Transverse colon (tissue), 4 donors: ENCODE measurements at places on chromosomes 5 and 9. TPM values are rescaled to one million over a fixed set of nuclear protein-coding genes. Genes with fewer than 3 reads are reported as not detected.

KIAA0825 gene
- total RNA-seq = 5.1 TPM

PCA3 gene
- 0.27 TPM for total RNA-seq

MCIDAS gene
- not detected for total RNA-seq

PCDHB11 gene
- 0.27 TPM for total RNA-seq

SPATA31C1 gene
- not detected for total RNA-seq

CDK5RAP2 gene
- 154 TPM for total RNA-seq

PCSK1 gene
- 2.5 TPM for total RNA-seq

PCDHGA8 gene
- 1.5 TPM for total RNA-seq

NR2F1-AS1 gene
- total RNA-seq = 3.7 TPM

TMOD1 gene
- 6.8 TPM for total RNA-seq

RFESD gene
- total RNA-seq = not detected

DND1 gene
- 3.0 TPM for total RNA-seq

SGCD gene
- total RNA-seq = 3.7 TPM

- H3K36me3 ChIP-seq = no peaks in the 10 kb centered on the region
- H3K27me3 ChIP-seq = no peaks in the 10 kb centered on the region
- peak; percentile 26 for DNase-seq
- peak overlapping the region; percentile 27 for H3K27ac ChIP-seq
Observed at GRCh38 chr5:57243286-57244137, 69.7 kb downstream of the GPBP1 start.

DNA sequence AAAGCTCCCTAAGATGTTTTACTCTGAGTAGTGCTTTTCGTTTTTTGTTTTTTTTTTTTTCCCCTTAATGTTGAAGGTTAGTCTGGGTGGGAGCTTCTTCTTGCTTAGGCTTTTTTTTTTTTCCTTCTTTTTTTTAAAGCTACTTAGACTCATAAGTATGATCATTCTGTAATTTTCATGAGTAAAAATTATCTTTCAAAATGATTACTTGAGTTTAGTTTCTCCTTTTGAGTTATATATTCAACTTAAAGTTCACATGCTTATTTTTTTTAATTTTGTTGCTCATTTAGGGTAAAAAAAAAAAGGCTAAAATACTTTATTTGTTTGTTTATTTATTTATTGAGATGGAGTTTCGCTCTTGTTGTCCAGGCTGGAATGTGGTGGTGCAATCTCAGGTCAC is 2.9 kb downstream of the RBM27 start:
- peaks cover 15% of the 10 kb centered on the region for H3K4me1 ChIP-seq
- no peak for DNase-seq
- H3K36me3 ChIP-seq = no peaks in the 10 kb centered on the region
- H3K4me3 ChIP-seq = no peak overlapping the region
- no peaks in the 10 kb centered on the region for H3K27me3 ChIP-seq
- no peak overlapping the region for H3K27ac ChIP-seq

DNA sequence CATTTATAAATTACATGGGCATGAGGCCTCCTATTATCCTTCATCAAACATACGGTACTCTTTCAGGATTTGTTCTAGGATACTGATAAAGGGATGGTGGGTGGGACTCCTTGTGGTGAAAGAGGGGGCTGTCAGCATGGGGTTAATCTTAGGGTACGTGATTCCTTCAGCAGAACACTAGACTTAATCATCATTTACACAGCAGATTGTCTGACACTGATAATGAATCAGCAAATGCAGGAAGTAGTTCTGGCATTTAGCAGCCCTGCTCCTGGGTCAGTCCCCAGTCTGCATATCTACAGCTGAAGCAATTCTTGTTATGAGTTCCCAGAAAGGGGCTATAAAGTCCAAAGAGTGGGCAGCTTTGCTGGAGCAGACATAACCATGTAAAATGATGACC is 384.6 kb downstream of the SPOCK1 start:
- DNase-seq = no peak
- no peaks in the 10 kb centered on the region for H3K4me1 ChIP-seq
- H3K4me3 ChIP-seq = no peak overlapping the region
- H3K27me3 ChIP-seq = no peaks in the 10 kb centered on the region

DNA sequence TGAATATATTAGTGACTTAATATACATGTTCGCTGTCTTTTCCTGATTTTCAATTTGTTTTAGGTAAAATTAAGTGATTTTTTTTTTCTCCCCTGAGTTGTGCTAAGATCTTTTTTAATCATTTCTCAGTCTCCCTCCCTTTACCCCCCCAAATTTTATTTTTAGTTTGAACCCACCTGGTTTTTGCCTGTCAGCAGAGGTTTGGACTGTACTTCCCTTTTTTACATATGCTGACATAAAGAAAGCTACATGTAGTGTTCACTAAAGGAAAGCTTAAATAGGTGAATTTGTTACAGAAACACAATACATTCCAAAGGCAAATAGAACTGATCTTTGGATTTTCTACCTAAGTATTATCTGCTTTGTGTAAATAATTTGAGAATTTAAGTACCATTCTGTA is 82.2 kb downstream of the IPO11 start:
- H3K4me3 ChIP-seq = no peak overlapping the region
- no peak for DNase-seq
- no peaks in the 10 kb centered on the region for H3K27me3 ChIP-seq
- no peaks in the 10 kb centered on the region for H3K36me3 ChIP-seq
- no peaks in the 10 kb centered on the region for H3K4me1 ChIP-seq

- H3K27me3 ChIP-seq = peaks cover 82% of the 10 kb centered on the region
- no peak for DNase-seq
- H3K36me3 ChIP-seq = no peaks in the 10 kb centered on the region
- H3K4me3 ChIP-seq = no peak overlapping the region
Observed at GRCh38 chr9:130665431-130666392, 1.3 kb downstream of the PRDM12 start.

GRCh38 chr5:84862132-84862531 is 477.5 kb upstream of the EDIL3 start:
- no peaks in the 10 kb centered on the region for H3K36me3 ChIP-seq
- H3K4me1 ChIP-seq = no peaks in the 10 kb centered on the region
- H3K27ac ChIP-seq = no peak overlapping the region
- H3K27me3 ChIP-seq = no peaks in the 10 kb centered on the region

- no peaks in the 10 kb centered on the region for H3K27me3 ChIP-seq
- DNase-seq = no peak
- H3K36me3 ChIP-seq = no peaks in the 10 kb centered on the region
- H3K27ac ChIP-seq = no peak overlapping the region
- H3K4me3 ChIP-seq = no peak overlapping the region
Observed at GRCh38 chr5:56202483-56202882, 30.6 kb downstream of the ANKRD55 start.

DNA sequence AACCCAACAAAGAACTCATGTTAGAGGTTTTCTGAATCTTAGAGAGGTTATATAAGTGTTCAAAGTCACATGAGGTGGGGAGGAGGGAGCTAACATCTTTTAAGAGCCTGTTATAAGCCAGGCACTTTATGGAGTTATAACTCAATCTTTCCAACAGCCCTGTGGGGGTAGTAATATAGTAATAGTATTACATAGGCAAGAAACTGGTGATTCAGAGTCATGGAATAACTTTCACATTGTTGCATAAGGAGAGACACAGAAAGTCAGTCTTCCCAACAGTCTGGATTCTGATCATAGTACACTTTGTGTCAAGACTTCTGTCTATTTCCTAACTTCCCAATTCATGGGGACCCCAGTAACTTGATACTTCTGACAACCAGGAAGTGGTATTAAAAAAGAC is 89.2 kb downstream of the ACER2 start:
- H3K27me3 ChIP-seq = no peaks in the 10 kb centered on the region
- H3K27ac ChIP-seq = no peak overlapping the region
- no peak for DNase-seq
- no peak overlapping the region for H3K4me3 ChIP-seq
- H3K36me3 ChIP-seq = no peaks in the 10 kb centered on the region

DNA sequence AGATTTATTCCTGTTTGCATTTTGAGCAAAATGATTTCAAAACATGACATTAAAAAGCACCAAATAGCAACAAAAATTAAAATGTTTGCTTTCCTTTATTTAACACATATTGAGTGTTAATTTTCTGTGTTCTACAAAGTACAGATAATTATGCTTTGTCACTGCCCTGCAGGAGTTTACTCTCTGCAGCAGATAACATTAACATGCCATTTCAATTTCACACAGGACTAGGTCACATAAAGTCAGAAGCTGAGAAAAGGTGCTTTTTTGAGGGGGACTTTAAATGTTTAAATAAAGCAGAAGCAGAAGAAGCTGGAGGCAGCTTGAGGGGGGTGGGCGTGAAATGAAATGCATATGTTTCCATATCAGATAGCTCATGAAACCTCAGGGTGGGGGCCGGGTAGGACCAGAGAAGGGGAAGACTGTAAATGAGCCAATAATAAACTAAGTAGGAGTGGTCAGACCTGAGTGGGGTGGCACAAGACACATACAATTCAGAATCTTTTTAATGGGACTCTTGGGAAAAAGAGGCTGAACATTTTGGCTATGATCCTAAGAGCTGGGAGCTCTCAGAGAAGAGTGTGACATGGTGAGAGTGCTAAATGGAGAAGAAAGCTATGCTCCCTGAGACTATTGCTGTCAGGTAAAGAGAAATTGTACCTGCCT is 387.5 kb downstream of the FAM170A start:
- H3K36me3 ChIP-seq = no peaks in the 10 kb centered on the region
- no peaks in the 10 kb centered on the region for H3K27me3 ChIP-seq
- DNase-seq = no peak
- no peak overlapping the region for H3K4me3 ChIP-seq

GRCh38 chr5:40679148-40679912 is 385 bp upstream of the PTGER4 start:
- peak overlapping the region; percentile 94 for H3K27ac ChIP-seq
- no peaks in the 10 kb centered on the region for H3K36me3 ChIP-seq
- H3K4me3 ChIP-seq = peak overlapping the region; percentile 83

GRCh38 chr5:146447734-146448380 is 724 bp downstream of the TCERG1 start:
- H3K4me1 ChIP-seq = peaks cover 35% of the 10 kb centered on the region
- H3K4me3 ChIP-seq = peak overlapping the region; percentile 97
- peak overlapping the region; percentile 88 for H3K27ac ChIP-seq
- DNase-seq = peak; percentile 45

GRCh38 chr5:38598296-38598993 is 42.0 kb upstream of the LIFR start:
- H3K36me3 ChIP-seq = no peaks in the 10 kb centered on the region
- no peaks in the 10 kb centered on the region for H3K27me3 ChIP-seq
- no peak overlapping the region for H3K4me3 ChIP-seq
- H3K27ac ChIP-seq = no peak overlapping the region
- no peak for DNase-seq

DNA sequence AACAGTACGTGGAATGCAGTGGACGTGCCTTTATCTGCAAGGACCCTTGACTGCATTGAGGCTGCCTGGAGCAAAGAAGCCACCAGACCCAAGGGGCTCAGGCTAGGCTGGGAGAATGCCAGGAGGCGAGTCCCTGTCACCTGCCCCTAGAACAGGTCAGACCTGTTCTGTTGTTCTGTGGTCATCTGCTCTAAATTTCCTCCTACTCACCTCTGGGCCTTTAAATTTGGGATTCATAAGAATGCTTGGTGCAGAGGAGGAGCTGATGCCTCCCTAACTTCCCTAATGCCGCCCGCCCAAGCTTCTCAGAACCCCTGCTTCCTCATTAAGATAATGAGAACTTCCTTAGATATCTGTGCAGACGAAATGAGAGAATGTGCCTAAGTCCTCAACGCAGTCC is 32.0 kb downstream of the DAPK1 start:
- no peak overlapping the region for H3K4me3 ChIP-seq
- DNase-seq = no peak
- no peaks in the 10 kb centered on the region for H3K36me3 ChIP-seq
- no peaks in the 10 kb centered on the region for H3K4me1 ChIP-seq
- peak overlapping the region; percentile 59 for H3K27ac ChIP-seq
- no peaks in the 10 kb centered on the region for H3K27me3 ChIP-seq

DNA sequence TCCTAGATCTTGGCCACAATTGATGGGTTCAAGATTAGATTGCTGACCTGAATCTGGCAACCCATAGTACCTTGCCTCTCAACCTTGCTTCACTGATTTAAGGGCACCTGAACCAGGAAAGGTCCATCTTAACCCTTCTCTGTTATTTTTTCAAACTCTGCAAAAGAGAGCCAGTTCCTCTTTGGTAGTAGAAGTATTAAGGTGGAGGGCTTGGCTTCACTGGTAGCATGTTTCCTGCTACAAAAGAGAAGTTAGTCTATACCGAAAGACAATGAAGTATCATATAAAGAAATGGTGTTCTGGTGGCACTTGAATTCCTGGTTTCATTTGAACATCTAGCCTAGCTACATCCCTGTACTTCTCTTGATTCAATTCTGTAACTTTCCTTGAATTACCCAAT is 8.5 kb downstream of the ALG2 start:
- H3K27me3 ChIP-seq = no peaks in the 10 kb centered on the region
- H3K36me3 ChIP-seq = no peaks in the 10 kb centered on the region
- H3K27ac ChIP-seq = no peak overlapping the region
- no peak for DNase-seq
